ENCODE measurements at places on chromosomes 6 and 20.

DNA sequence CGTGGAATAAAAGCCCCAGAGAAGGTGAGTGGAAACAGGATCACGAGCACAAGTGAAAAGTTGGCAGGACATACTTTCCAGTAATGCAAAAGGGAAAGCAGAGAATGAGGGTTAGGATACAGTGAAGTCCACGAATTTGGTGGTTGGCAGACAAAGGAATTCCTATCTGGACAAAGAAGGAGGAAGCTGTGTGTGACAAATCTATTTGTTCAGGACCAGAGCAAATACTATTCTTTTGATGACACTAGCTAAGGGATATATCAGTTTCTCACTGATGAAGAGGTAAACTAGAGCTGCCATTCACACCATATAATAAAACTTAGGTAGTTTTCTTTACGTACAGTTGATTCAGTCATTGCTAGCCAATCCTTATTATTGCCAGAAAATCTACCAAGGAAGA lies 156.8 kb upstream of the GRIK2 start:
- DNase-seq: no peak

DNA sequence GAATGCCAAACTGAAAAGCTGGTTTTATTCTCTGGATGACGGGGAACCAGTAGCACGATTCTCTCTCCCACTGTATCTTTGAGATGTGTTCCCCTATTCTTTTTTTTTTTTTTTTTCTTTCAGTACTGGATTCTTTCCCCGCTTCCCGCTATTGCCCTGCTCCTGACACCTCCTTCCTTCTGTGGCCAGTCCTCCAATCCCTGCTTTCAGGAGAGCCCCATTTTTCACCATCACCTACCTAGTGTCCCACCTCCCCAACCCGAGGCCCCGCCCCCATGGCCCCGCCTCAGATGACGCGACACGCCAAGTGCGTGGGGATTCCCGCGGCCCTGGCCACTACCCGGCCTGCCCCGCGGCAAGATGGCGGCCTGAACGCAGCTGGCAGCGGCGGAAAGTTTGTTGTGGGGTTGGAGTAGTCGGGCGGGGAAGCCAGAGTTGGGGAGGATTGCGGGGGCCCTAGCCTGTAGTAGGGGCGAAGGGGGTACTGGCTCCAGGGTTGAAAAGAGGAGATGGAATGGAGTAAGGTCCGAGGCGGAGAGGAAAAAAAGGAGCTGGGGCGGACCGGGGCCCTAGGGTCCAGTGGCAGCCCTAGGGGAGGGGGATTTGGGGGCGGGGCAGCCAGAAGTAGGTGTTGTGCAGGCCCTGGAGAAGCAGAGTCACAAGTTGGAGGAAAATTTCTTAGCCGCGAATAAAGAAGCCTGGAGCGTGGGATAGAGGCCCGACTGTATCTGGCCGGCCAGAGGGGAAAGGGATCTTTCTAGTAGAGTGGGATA lies at the start of gene TJAP1:
Gene TJAP1 (plus strand): TSS at position 336 of the 773 bp plus-strand sequence. CDS start 21,432 bp downstream, outside the sequence.
- peak; percentile 93 for DNase-seq

GRCh38 chr6:142669471-142670351 lies 275.3 kb downstream of the HIVEP2 start:
- no peak for DNase-seq

DNA sequence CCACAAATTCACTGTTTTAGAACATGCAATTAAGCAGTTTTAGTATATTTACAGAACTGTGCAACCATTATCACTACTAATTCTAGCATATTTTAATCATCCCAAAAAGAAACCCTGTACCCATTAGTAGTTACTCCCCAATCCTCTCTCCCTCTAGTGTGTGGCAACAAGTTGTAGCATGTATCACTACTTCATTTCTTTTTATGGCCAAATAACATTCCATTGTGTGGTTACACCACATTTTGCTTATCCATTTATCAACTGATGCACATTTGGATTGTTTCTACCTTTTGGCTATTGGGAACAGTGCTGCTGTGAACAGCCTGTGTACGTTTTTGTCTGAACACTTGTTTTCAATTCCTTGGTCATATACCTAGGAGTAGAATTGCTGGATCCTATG lies 31.5 kb upstream of the FKBP1A start:
- no peak for DNase-seq

- no peak for DNase-seq
Measured at GRCh38 chr6:43575105-43575771, 600 bp downstream of the XPO5 start.

DNA sequence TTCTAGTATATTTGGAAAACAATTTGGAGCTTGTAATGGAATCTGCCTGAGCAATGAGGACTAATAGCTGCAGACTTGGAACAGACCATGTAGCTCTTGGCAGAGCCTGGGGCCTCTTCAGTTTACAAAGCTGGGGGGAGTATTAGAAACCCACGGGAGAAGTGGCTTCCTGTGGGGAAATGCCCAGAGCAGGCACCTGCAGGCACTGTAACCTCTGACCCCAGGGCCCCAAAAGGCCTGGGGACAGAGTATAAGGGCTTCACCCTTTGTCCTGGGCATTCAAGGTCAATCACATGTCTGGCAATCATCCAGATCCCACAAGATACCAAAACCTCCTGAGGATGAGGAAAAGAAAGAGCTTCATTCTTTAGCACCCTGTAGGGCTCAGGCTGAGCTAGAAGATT lies 19.4 kb downstream of the PKIG start:
- DNase-seq: no peak

- no peak for DNase-seq
Measured at GRCh38 chr20:62064770-62065673, 659 bp downstream of the TAF4 start.

DNA sequence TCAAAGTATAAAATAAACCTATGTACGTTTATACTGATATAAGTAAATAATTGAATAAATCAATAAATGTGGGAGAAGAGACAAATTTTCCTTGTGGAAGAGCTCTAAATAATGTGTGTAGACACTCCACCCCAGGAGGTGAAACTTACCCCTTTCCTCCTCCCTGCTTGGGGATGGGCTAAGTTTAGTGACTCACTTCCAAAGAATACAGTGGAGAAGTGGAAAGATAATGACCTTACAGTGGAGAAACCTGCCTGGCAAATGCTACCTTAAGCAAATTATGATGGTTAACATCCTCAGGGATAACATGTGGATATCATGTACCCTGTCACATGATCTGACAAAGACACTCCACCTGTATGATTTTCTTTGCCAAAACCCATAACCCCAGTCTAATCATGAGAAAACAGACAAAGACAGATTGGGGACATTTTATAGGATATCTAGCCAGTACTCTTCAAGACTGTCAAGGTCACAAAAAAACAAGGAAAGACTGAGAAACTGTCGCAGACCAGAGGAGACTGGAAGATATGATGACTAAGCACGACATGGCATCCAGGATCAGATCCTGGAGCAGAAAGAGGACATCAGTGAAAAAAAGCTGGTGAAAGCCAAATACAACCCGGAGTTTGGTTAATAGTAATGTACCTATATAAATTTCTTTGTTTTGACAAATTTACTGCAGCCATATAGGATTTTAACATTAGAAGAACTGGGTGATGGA lies 195.5 kb upstream of the PRDM1 start:
- no peak for DNase-seq

DNA sequence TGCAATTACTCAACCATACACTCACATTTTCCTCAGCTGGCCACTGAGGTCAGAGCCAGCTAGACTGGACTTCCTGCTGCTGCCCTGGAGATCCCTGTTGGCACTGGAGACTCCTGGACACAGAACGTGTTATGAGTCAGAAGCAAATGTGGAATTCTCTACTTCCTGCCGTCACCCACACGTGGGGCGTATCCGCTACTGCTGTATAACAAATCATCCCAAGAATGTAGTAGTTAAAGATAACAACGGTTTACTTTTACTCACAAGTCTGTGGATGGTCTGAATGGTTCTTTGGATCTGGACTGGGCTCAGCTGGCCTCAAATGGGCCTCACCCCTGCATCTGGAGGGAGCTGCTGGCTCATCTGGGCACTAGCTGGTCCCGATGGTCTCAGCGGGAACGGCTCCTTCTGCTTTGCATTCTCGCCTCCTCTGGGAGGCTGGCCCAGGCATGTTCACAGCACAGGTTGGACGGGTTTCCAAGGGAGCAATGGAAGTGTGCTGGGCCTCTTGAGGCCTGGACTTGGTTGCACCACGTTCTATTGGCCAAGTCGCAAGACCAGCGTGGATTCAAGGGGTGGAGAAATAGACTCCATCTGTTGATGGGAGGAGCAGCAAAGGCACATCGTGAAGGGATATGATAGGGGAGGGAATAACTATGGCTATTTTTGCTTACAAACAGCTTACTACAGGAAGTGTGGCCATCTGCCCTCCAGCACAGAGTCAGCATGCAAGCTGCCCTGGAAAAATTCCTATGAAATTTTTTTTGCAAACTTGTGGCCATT lies 118.5 kb downstream of the SNX5 start:
- no peak for DNase-seq

GRCh38 chr20:57660181-57660921 lies 40.1 kb upstream of the ZBP1 start:
- no peak for DNase-seq

DNA sequence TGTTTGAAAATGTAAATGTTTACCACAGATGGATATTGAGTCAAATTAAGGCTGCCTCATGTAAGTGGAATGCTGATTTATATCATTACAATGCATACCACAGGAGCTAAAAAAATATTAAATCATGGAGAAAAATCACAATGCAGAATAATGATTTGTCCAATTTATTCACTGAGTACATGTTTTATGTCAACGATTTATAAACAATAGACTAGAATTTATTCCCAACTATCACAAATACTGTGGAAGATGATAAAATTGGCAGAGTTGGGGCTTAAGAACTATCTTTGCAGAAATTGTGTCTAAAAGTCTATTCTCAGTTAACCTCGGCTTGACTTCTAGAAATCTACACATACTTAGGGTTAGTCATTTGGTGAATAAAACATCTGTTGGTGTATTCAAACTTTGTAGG lies 472.1 kb upstream of the MARCKS start:
- DNase-seq: no peak

GRCh38 chr20:21436205-21436604 lies 38.9 kb upstream of the NKX2-4 start:
- no peak for DNase-seq

- peak; percentile 44 for DNase-seq
Measured at GRCh38 chr6:33904050-33904746, 100.4 kb upstream of the MLN start.

- no peak for DNase-seq
Measured at GRCh38 chr6:151436802-151437201, 15.1 kb downstream of the RMND1 start.

DNA sequence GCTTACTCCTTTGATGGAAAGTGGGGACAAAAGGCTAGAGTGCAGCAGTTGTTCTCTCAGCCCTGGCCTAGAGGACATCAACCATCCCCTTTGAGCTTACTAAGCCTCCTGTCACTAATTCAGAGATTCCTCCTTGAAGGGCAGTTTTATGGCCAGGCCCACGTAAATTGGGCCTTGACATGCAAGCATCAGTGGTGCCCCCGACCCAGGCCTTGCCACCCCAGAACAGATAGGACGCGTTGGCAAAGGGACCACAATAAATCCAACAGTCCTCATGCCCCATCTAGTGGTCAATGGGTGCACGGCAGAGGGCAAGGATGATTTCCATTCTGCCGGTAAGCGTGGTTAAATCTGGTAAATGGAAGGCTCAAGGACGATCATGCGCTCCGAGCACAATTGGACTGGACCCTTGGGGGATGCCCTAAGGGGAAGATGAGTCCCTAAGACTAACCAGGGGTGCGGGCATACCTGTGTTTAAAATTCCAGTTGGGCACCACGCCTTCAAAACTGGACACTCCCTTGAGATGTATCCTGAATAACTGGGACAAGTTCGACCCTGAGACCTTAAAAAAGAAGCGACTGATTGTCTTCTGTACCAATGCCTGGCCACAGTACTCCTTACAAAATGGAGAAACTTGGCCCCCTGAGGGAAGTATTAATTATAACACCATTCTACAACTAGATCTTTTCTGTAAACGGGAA lies 32.6 kb downstream of the CEP85L start:
- peak; percentile 31 for DNase-seq

DNA sequence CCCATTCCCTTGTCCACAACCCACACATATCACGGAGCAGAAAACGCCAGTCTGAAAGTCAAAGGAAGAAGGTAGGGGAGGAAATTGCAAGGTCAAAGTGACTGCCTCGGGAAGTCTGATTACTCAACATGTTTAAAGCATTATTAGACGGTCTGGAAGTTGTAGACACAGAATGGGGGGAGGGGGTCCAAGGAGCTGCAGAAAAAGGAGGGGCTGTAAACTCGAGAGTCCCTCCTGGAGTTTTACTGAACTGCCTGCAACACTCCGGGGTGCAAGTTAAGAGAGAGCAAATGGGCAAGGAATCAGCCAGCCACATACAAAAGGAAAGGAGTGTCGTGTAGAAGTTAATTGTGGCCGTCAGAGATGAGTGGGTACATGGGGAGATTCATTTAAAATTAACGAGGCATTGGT lies 417.7 kb upstream of the JARID2 start:
- no peak for DNase-seq

DNA sequence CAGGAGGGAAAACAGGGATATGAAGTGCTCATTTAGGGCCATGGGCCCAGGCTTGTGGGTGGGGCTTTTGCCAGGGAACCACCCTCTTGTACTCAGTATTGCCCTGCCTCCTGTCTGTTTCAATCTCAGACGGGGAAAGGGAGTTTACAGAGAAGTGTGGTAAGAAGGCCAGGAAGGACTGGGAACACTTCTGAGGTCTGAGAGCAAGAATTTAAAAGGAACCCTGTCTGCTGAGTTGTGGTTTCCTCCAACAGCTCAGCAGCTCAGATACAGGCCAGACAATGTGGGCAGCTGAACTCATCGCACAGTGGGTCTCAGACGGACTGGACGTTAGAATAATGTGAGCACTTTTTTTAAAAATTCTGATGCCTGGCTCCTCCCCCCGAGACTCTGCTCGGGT lies 354.1 kb upstream of the ARID1B start:
- no peak for DNase-seq

- DNase-seq: no peak
Measured at GRCh38 chr20:12086359-12086758, 168.7 kb downstream of the BTBD3 start.
